Activated CD4-positive, alpha-beta T cell treated with anti-CD3 and anti-CD28 coated beads, Interleukin-2, amount 10 ng/mL, durations not matched to agents 7 days and 5 days (primary cell): ENCODE measurements at places on chromosomes 3 and 15. TPM values are rescaled to one million over a fixed set of nuclear protein-coding genes. Genes with fewer than 3 reads are reported as not detected.

DNA sequence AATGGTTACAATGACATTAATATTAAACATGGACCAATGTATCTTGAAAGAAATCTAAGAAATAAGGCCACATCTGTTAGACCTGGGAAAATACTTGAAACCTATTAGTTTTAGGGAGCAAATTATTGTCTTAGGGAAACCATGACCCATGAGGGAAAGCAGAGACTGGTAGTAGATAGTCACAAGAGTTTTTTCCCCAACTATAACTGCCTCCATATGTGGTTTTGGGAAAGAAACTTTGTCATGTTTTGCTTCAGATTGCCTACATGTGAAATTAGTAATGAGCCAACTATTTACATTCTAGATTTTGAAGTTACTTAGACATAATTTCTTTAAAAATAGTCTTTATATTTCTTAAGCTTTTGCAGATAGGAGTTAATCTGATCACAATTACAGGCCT is 474.9 kb downstream of the ROBO2 start:
- H3K27me3 ChIP-seq: no peaks in the 10 kb centered on the region
- DNase-seq: no peak
- H3K4me3 ChIP-seq: no peak overlapping the region

The TLR9 gene
- 0.55 TPM for total RNA-seq

GRCh38 chr3:59820352-59820934 is 770.6 kb upstream of the CFAP20DC start:
- H3K36me3 ChIP-seq: peaks cover 30% of the 10 kb centered on the region
- no peaks in the 10 kb centered on the region for H3K27me3 ChIP-seq
- peaks cover 17% of the 10 kb centered on the region for H3K4me1 ChIP-seq
- no peak overlapping the region for H3K27ac ChIP-seq

The SLC15A2 gene
- total RNA-seq: 2.2 TPM

DNA sequence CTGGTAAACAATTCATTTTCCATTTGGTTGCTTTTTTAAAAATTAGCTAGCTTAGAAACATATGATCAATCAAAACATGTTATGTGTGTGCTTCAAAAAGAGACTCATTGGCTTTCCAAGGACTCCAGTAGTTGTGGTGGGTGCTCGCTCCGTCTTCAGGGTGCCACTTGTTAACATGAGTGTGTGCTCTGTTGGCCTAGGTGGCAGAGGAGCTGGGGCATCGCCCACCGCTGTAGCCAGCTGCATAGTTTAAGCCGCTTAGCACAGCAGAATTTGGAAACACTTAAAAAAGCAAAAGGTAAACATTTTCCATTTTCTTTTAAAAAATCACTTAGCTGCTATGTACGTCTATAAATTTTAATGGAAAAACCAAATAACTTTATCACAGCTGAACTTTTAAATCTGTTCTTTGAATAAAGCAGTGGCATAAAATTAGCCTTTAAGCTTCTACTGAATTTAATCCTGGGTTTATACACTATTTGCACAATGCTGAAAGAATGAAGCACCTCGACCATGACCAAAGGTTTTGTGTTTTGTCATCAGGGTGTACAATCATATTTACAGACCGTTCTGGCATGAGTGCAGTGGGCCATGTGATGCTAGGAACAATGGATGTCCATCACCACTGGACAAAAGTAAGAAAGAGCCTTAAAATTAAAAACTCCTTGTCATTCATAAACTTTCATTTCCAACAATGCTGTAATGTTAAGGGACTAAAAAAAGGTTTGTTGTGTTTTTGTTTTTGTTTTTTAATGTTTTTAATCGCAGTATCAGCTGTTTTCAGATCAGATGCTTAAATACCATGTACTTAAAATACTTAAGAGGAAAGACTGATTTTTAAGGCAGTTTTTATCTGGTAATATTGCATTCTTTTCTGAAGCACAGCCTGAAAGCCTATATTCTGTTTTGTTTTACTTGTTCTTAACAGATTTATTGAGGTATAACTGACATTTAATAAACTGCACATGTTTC is 57.9 kb downstream of the TCAIM start:
- DNase-seq: no peak
- no peaks in the 10 kb centered on the region for H3K27me3 ChIP-seq
- H3K4me3 ChIP-seq: no peak overlapping the region
- H3K27ac ChIP-seq: no peak overlapping the region
- peaks cover 6% of the 10 kb centered on the region for H3K36me3 ChIP-seq

The CASR gene
- not detected for total RNA-seq

DNA sequence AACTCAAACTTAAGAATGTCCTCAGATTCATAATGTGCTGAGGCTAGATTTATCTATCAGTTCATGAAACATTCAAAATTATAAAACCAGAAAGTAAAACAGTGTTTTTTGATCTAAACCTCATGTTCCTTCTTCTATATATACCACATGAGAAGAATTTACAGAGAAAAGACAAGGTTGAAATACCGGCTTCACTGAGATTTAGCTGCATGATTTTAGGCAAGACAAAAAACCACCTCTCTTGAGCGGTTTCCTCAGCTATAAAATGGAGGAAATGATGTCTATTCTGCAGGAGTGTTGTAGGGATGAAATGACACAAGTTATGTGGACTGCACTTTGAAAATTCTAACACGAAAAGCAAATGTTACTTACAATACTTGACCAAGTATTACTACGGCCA is 80.6 kb upstream of the FOXB1 start:
- no peak overlapping the region for H3K4me3 ChIP-seq
- no peak for DNase-seq
- no peak overlapping the region for H3K27ac ChIP-seq
- peaks cover 25% of the 10 kb centered on the region for H3K4me1 ChIP-seq
- H3K36me3 ChIP-seq: no peaks in the 10 kb centered on the region
- peaks cover 17% of the 10 kb centered on the region for H3K27me3 ChIP-seq

GRCh38 chr15:58241872-58242271 is 103.7 kb downstream of the AQP9 start:
- peaks cover 5% of the 10 kb centered on the region for H3K27me3 ChIP-seq
- no peak overlapping the region for H3K27ac ChIP-seq
- no peak for DNase-seq
- no peak overlapping the region for H3K4me3 ChIP-seq
- H3K36me3 ChIP-seq: no peaks in the 10 kb centered on the region

GRCh38 chr15:40313531-40314398 is 6.0 kb upstream of the PLCB2 start:
- H3K27me3 ChIP-seq: peaks cover 24% of the 10 kb centered on the region
- H3K4me1 ChIP-seq: peaks cover 20% of the 10 kb centered on the region
- H3K27ac ChIP-seq: peak overlapping the region; percentile 65
- peak; percentile 23 for DNase-seq

The FMN1 gene
- total RNA-seq: 0.04 TPM

GRCh38 chr15:100524326-100524725 is 4.4 kb downstream of the CERS3 start:
- no peak overlapping the region for H3K27ac ChIP-seq
- H3K4me1 ChIP-seq: peaks cover 24% of the 10 kb centered on the region
- peaks cover 10% of the 10 kb centered on the region for H3K36me3 ChIP-seq
- DNase-seq: no peak

DNA sequence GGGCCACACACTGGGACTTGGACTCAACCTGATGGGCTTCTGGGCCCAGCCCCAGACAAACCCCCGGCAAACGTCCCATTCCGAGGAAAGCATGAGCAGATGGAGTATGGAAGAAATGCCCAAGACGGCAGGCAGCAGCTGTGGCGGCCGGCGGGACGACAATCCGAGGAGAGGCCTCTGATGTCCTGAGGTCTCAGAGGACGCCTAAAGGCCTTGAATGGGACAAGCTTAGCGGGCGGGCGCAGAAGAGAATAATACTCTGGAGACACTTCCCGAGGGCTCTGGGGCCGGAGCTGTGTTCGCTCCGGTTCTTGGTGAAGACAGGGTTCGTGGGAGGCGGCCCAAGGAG is 482 bp upstream of the OGG1 start:
- peak overlapping the region; percentile 94 for H3K4me3 ChIP-seq
- H3K27ac ChIP-seq: peak overlapping the region; percentile 96
- no peak for DNase-seq
- H3K4me1 ChIP-seq: peaks cover 38% of the 10 kb centered on the region
- H3K36me3 ChIP-seq: peaks cover 60% of the 10 kb centered on the region
- no peaks in the 10 kb centered on the region for H3K27me3 ChIP-seq

DNA sequence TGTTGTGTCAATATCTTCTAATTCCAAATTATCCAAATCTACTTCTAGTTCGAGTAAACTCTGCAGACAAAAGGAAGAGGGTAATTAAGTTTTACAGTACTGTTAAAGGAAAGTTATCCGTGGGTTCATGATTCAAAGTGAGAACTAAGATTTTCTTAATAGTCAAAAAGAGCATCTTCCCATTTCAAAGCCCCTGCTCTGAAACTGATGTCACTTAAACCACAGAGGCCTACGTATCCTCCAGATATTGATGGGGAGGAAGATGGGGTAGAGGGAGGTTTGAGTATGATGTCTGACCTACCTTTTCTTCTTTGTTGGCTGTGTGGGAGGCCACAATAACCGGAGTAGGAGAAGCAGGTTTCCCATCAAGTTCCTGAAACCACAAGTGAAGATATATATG is 14.1 kb downstream of the MRPS22 start:
- H3K27me3 ChIP-seq: no peaks in the 10 kb centered on the region
- peaks cover 71% of the 10 kb centered on the region for H3K36me3 ChIP-seq
- DNase-seq: no peak
- no peak overlapping the region for H3K4me3 ChIP-seq
- peaks cover 19% of the 10 kb centered on the region for H3K4me1 ChIP-seq

DNA sequence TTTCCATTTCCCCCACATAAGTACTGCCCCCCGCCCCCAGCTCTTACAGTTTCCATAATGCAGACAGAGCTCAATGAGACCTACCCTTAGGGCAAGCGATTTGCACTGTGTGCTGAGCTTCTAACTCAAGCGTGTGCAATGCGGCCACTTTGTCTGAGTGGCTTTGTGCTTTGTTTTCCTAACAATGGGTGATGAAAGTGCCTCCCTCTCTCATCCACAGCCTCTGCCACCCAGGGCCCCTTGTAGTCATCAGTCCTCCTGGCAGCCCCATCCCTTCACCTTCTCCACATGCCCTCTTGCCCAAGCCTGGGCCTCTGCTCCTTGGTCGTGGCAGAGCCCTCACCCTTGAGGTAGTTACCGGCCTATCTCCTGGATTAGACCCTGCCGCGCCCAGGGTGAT is 17.2 kb downstream of the DAPK2 start:
- H3K36me3 ChIP-seq: no peaks in the 10 kb centered on the region
- no peak overlapping the region for H3K4me3 ChIP-seq
- H3K27me3 ChIP-seq: no peaks in the 10 kb centered on the region
- H3K27ac ChIP-seq: no peak overlapping the region
- peaks cover 11% of the 10 kb centered on the region for H3K4me1 ChIP-seq
- no peak for DNase-seq

- H3K4me1 ChIP-seq: peaks cover 9% of the 10 kb centered on the region
- no peaks in the 10 kb centered on the region for H3K36me3 ChIP-seq
- no peaks in the 10 kb centered on the region for H3K27me3 ChIP-seq
- H3K27ac ChIP-seq: no peak overlapping the region
- H3K4me3 ChIP-seq: no peak overlapping the region
Measured at GRCh38 chr3:23455084-23455483, 252.0 kb downstream of the UBE2E2 start.

GRCh38 chr3:70360979-70361760 is 48.7 kb upstream of the MDFIC2 start:
- H3K27me3 ChIP-seq: peaks cover 2% of the 10 kb centered on the region
- H3K36me3 ChIP-seq: no peaks in the 10 kb centered on the region
- no peak for DNase-seq
- H3K4me1 ChIP-seq: no peaks in the 10 kb centered on the region
- H3K27ac ChIP-seq: no peak overlapping the region

The CYP8B1 gene
- not detected for total RNA-seq

The CCDC54 gene
- total RNA-seq: not detected

The TEX55 gene
- not detected for total RNA-seq

The TJP1 gene
- not detected for total RNA-seq

The GOLGA6L7 gene
- not detected for total RNA-seq

The SHQ1 gene
- 24.2 TPM for total RNA-seq

DNA sequence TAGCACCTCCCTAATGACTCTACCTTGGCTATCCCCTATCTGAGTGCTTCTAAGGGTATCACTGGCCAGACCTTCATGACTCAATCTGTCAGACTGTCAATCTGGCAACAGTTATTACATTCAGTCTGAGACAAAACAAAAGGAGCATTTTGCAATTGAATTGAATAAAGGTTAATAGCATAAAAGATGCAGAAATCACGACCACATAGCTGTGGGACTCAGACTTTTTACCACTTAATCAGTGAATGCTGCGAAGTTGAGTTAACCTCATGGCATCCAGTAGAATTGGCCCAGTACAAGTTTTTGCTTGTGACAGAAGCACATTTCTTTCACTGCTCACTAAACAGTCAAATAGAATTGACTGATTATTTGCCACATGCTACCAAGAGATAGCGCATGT is 480.7 kb upstream of the DPPA4 start:
- H3K36me3 ChIP-seq: no peaks in the 10 kb centered on the region
- H3K27ac ChIP-seq: no peak overlapping the region
- no peaks in the 10 kb centered on the region for H3K4me1 ChIP-seq
- no peak overlapping the region for H3K4me3 ChIP-seq
